ENCODE measurements at places on chromosomes 7 and 10.

DNA sequence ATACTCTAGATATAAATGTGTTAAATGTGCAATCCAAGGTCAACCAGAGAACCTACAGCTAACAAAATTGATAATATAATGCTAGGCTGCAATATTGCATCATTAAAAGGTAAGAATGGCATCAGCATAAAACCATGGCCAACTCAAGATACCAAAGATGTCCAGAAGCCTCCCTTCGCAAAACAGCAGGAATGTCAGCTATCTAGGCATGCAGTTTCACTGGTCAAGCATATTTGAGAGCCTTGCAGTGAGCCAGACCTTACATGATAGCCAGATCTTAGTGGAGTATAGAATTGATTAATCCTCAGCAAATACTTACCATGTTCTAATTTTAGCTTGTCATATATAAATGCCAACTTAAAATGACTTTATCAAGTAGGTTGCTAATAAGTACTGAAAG, 138.8 kb downstream of the ZEB1 start:
- DNase-seq = no peak

- DNase-seq = no peak
These were observed 124.5 kb downstream of the ZFAND4 start for GRCh38 chr10:45548068-45548467.

GRCh38 chr7:25852211-25852938, 299.6 kb upstream of the NFE2L3 start:
- no peak for DNase-seq

DNA sequence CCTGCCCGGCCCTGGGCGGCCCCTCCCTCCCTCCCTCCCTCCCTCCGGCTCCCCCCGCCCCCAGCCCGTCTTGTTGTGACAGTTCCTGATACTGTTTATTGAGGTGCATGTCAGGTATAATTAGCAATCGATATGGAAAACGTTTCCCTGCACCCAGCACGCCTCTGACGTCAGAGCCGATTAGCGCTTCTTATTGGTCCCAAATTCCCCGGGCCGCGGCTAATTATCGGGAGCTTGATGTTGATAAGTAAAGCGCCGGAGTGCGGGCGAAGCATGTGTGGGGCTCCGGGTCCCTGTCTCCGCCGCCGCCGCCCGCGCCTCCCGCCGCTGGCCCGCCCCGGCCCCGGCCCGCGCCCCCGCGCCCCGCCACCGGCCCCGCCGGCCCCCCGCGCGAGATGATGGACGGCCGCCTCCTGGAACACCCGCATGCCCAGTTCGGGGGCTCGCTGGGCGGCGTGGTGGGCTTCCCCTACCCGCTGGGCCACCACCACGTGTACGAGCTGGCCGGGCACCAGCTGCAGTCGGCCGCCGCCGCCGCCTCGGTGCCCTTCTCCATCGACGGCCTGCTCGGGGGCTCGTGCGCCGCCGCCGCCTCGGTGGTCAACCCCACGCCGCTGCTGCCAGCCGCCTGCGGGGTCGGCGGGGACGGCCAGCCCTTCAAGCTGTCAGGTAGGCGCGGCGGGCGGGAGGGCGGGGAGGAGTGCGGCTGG, at the start of gene UNCX:
Gene UNCX (plus strand): TSS at position 250 of the 710 bp plus-strand sequence. CDS start 146 bp downstream, at position 396.
- DNase-seq = no peak

- DNase-seq = no peak
These were observed 4.5 kb upstream of the GPRIN2 start for GRCh38 chr10:46560952-46561351.

DNA sequence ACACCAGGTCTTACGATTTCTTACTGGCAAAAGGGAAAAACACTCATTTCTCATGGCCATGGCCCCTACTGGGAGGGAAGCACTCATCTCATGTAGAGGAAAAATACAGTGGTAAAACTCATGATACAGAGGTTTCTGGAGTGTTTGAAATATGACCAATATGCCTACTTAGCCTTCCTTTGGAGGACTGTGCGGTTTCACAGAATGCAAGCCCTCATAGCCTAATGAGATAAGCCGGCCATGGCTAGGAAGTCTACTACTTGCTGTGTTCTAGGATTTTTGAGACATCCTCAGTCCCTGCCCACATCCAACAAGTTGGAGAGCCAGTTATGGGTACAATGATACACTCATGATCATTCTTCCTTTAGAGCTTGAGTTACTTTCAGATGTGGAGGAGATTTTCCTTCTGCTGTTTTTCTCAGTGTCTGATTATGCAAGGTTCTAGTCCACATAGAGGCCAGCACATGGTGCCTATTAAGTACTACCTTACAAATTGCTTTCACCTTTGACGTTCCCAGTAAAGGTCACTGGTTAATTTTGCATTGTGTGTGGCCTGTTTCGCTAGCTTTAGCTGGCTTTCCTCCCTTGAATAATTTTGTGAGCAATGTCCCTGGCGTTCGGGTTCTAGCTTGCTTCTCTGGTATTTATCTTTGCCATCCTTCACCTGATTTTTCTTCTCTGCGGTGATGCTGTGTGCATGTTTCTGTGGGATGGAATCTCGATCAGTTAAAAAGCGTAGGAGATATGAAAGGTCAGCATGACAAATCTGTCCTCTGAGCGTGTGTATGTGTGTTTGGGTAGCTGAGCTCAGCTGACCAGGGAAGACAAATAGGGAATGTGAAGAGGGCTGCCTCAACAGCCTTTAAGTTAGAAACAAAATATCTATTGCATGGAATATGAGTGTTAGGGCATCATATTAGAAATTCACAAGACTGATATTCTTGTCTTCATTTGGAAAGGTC, 295.4 kb downstream of the LRMDA start:
- DNase-seq = no peak

- DNase-seq = no peak
These were observed 43.9 kb downstream of the C10orf120 start for GRCh38 chr10:122655524-122656307.

GRCh38 chr7:30302656-30303311, 18.4 kb downstream of the ZNRF2 start:
- DNase-seq = no peak

DNA sequence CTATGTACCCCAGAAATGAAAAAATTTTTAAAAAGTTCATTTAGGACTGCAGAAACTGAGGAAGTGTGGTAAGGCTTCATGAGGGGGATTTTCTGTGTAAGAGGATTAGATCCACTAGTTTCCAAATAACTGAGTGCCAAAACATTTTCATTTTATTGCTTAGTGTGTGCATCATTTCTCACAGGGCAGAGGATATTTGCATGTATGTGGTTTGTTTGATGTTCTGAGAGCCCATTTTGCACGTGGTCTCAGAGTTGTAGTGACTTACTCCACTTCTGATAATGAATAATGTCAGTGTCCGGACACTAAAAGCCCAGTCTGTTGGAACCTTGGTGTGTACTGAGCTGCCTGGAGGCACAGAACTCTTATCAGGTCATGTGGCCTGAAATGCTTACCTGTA, 299.9 kb downstream of the AUTS2 start:
- no peak for DNase-seq

DNA sequence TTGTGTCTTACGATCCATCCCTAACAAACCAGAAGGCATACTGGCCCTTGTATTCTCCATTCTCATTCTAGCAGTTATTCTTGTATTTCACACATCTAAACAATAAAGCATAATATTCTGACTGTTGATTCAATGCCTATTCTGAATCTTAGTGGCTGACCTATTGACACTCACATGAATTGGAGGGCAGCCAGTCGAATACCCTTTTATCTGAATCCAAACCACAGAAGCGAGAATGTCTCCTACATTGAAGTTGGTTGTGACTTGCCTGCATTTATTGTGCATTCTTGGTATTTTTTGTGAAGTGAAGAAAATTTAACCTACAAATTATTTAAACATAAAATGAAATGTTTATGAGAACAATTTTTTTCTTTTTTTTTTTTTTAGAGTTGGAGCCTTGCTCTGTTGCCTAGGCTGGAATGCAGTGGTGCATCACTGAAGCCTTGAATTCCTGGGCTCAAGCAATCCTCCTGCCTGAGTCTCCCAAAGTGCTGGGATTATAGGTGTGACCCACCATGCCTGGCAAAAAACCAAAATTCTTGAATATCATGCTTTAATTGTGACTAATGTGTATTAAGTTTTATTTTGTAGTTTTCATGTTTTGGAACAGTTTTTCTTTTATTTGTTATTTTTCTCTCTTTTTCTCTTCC, 22.7 kb downstream of the EXOC4 start:
- DNase-seq = no peak

GRCh38 chr10:5697342-5697741, 12.7 kb downstream of the TASOR2 start:
- no peak for DNase-seq

GRCh38 chr7:23017309-23017708, 3.4 kb upstream of the HYCC1 start:
- DNase-seq = no peak

DNA sequence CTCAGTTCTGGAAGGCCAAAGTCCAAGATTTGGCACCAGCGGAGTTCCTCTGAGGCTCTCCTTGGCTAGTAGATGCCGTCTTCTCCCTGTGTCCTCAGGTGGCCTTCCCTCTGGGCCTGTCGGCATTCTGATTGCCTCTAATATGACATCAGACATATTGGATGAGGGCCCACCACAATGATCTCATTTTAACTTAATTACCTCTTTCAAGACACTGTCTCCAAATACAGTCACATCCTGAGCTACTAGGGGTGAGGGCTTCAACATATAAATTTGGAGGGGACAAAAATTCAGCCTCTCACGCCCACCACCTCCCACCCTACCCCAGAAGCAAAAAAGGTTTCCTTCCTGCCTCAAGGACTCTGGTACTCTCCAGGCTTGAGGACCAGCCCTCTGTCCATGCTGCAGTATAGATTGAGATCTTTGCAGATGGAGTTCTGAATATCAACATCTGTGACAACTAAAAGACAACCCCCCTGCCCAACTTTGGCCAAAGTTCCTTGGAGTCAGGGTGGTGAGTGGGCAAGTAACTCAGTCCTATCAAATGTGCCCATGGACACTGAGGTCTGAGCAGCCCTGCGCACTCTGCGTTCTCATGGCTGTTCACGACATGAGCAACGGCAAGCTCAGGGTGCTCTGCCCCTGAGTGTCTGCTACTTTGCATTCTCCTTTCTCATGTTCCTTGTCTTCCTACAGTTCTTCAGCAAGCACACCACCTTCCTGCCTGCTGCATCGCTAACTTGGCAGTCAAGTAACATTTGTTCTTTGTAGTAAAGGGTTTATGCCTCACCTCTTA, 11.5 kb downstream of the TMEM176B start:
- no peak for DNase-seq

GRCh38 chr7:104039363-104039762, 49.9 kb upstream of the RELN start:
- DNase-seq = no peak

- no peak for DNase-seq
These were observed 29.9 kb downstream of the BMPR1A start for GRCh38 chr10:86786368-86786767.

DNA sequence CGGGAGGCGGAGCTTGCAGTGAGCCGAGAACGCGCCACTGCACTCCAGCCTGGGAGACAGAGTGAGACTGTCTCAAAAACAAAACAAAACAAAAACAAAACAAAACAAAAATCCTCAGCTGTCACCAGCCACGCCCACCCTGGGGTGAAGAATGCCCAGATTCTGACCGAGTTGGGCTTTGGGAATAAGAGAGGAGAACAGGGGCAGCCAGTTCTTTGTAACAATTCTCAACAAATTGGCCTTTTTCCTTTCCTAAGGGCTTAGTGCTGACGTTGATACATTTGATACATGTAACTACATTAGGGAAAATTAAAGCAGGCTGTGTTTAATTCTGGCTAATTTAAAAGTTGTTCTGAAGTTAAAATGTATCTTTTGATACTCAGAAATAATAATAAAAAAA, 121.0 kb downstream of the EPC1 start:
- no peak for DNase-seq

DNA sequence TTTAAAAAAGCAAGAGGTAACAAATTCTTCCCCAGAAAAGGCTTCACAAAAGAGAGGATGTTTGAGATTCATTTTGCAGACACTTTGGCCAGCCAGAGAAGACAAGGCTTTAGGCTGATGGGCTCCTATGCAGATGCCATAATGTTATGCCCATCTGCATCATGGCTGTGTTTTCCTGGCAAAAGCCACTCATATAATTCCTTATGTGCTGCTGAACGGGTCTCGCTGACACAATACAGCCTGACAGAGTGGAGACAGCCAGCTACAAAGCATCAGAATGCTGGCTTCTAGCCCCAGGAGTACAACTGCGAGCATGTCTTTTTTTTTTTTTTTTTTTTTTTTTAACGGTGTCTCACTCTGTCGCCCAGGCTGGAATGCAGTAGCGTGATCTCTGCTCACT, 1157.4 kb upstream of the AUTS2 start:
- DNase-seq = no peak

DNA sequence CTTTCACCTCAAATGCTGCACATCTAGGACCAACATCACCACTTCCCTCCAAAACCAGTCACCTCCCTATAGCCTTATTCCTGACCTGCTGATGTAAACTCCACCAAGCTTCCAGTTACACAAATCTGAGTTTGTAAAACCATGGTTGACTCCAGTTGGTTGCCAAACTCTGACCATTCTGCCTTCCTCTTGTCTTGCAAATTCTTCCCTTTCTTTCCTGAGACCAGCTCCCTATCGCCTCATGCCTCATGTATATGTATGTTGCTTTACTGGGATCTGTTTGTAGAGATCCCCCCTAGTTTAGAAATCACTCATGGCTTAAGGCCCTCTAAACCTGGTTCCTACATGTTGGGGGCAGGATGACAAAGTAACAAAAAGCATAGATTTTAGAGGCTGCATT, 31.3 kb downstream of the PAX2 start:
- no peak for DNase-seq

- DNase-seq = no peak
These were observed 71.9 kb downstream of the PLXDC2 start for GRCh38 chr10:19888061-19888660.

GRCh38 chr10:105974803-105975456, 1189.6 kb downstream of the SORCS1 start:
- no peak for DNase-seq

GRCh38 chr10:79266084-79266483, 81.2 kb upstream of the PPIF start:
- DNase-seq = no peak

- DNase-seq = no peak
These were observed 2.9 kb upstream of the IGF2BP3 start for GRCh38 chr7:23472956-23473843.

DNA sequence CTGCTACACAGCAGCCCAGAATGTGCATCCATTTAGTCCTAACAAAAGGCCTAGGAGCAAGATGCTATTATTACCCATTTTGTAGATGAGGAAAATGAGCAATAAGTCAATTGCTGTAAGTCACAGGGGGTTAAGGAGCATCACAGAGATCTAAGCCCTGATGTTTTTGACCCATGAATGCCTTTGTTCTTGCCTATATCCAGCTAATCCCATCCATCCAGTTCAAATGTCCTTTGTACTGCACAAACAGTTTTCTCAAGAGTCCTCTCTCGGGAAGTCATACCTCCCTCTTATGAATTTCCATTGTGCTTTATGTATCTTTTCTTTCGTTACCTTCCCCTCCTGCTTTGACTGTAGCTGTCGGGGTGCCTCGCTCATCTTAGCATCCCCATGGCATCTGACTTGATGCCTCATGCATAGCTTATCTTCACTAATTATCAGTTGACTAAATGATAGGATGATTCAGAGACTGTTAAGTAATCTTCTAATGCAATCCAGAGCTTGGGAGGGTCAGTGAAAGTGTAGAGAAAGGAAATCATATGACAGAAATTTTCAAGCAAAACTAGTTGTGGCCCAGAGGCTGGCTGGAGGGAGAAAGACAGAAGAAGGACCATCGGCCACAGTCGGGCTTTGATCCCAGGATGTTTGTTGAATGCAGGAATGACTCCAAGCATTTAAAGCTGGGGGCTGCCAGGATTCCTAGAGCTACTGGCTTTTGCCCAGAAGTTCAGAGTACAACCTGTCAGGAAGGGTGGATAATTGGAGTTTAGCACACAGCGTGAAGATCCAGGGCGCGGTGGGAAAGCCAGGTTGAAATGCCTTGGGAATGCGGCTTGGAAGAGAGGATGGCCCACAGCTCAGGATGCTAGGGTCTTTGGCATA, 23.5 kb downstream of the BLVRA start:
- DNase-seq = no peak

Measured in CD8-positive, alpha-beta T cell (primary cell).